ENCODE measurements at places on chromosomes 3 and 15.
A peak's percentile ranks its signal among the peaks of the same experiment; 100 is the strongest.

DNA sequence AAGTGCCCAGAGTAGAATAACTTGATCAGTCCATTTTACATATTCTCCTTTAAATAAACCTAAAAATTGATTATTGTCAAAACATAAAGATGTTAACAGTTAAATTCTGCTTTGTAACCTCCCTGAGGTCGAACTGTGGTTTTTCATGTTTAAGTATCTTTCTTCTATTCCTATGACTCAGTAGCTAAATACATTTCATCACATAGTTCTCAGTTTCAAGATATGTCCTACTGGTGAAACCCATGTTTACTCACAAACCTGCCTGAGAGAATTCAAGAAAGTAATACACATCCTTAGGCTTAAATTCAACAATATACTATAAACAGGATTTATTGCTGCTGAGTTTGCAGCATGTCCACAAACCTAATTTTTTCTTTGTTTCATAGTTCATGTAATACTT, 692.9 kb downstream of the ZPLD1 start:
- DNase-seq = peak; percentile 32

- DNase-seq = no peak
Measured at GRCh38 chr3:133890972-133891644, 4.6 kb downstream of the RAB6B start.

GRCh38 chr3:153734777-153735551, 386.2 kb upstream of the ARHGEF26 start:
- peak; percentile 8 for DNase-seq

DNA sequence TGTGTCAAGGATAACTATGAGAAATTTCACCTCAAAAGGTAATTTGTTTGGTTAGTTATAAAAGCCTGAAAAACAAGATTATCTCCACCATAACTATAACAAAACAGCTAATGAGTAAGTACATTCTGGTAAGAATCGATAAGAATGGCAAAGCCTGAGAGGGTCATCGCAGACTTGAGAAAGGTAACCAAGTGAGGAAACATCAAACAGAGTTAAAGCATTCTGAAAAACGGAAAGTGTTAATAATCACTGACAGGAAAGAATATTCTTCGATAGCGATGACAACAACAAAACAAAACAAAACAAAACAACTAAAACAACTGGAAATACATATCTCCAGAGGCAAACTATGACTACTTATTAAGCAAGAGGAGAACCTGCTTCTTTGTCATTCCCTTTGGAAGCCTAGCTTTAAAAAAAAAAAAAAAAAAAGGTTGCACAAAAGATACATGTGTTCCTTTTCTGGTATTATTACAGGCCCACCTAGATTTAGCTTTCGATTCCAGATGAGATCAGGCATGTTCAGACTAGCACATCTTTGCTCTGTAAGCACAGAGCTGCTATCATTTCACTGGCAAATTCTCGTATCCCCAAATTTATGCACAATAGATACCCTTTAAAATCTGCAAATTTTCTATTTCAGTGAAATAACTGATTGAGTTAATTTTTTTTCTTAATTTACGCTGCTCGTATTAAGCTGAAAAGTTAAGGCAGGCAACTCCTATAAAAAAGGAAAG, 155.6 kb downstream of the TIGIT start:
- no peak for DNase-seq

DNA sequence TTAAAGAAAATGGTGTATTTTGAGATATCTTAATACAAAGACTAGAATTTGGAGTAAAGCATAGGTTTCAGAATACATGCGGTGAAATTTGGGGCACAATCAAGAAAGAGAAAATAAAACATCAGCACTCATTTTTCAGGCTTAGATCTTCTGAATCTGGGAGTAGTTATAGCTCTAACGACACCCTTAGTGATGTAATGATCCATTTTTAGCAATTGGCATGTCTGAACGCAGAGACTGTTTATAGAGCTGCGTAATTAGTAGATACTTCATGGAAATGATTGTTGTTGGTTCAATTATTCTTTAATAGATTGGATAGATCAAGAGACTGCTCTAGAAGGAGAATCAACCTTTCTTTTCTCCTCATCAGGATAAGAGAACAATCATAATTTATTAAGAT, 47.5 kb upstream of the SNRK start:
- no peak for DNase-seq
